ENCODE measurements at places on chromosomes 5 and 9.
A peak's percentile ranks its signal among the peaks of the same experiment; 100 is the strongest.

- DNase-seq = no peak
Observed at GRCh38 chr5:113302120-113302519, 132.7 kb downstream of the TSSK1B start.

- DNase-seq = peak; percentile 92
Observed at GRCh38 chr5:82413302-82414040, 135.3 kb upstream of the RPS23 start.

DNA sequence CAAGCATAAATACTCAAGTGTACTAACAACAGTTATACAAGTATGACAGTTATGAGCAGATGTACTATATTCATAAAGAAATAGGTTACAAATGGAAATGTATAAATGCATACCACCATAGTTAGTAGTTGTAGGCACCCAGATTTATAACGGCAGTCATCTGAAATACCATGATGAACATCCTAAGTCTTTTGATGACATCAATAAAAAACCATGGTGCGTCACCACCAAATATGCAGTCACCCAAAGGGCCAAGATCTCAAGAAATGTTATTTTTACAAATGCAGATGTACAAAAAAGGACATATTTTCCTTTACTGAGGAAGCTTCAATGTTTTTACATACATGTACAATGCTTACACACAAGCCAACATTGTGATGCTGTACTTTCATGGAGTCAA, 70.8 kb upstream of the XPA start:
- DNase-seq = no peak

DNA sequence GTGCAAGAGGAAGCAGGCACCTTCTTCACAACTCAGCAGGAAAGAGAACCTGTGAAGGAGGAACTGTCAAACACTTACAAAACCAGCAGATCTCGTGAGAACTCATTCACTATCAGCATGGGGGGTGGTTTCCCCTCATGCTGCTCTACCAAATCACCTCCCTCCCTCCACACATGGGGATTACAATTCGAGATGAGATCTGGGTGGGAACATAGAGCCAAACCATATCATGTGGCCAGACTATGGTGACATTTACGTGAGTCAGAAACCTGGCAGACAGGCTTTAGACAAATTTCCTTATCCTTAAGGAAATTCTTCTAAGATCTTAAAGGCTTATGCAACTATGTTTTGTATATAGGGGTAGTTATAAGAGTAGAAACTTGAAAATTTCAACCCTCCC, 8.7 kb upstream of the AOPEP start:
- DNase-seq = peak; percentile 20

DNA sequence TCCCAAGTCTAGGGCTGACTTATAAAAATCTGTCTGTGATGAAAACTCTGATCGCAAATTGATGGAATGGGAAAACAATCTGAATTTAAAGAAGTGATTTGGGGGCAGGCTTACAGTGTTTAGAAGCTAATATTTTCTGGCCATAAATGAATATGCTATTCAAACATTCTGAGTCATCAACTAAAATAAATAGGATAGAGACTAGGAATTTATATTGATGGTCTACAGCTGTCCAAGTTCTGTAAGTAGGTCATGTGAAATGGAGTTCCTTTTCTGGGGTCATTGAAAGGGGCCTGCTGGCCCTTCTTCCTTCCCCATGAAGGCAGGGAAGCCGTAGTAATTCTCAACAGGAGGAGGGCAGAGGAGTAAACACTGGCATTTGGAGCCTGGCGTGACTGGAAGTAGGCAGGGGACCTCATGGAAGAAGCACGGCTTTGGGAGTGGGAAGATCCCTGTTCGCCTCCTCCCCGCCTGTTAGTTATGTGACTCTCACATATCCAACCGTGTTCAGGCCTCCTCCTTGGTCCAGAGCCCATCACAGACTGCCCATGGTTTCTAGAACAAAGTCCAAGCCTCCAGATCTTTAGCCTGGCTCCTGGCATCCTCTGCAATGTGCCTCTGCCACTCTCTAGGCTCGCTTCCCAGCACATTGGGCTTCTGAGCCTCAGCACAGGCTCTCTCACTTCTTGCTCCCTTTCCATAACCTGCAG, 31.7 kb downstream of the ALG2 start:
- DNase-seq = peak; percentile 14

DNA sequence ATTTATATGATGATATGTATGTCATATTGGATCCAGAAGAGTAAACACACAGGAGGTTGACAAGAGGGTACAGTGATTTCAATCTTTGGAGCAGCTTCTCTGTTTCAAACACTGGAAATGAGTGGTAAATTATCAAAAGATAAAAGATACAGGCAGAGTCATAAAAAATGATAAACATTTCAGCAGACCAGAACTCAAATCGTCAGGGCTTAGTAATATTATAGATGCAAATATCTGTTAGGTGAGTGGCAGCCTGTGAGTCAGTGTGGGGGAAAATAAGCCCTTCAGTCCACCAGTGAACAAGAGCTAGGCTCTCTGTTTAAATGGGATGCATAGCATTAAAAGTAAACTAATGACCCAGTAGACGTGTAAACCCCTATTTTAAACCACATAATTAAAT, 1378.1 kb downstream of the EFNA5 start:
- DNase-seq = no peak

Data from fibroblast of villous mesenchyme (primary cell).